ENCODE measurements at places on chromosomes 2 and 18. TPM values are rescaled to one million over a fixed set of nuclear protein-coding genes. Genes with fewer than 3 reads are reported as not detected.

TRAF3IP1 gene
- total RNA-seq, result 12.9 TPM

DPYSL5 gene
- not detected for total RNA-seq

CXCR1 gene
- total RNA-seq, result not detected

SERPINB12 gene
- not detected for total RNA-seq

KYNU gene
- 68.6 TPM for total RNA-seq

NYAP2 gene
- total RNA-seq, result not detected

UNC80 gene
- total RNA-seq, result not detected

CXXC1 gene
- 32.9 TPM for total RNA-seq

ZSWIM2 gene
- not detected for total RNA-seq

DUSP11 gene
- 36.2 TPM for total RNA-seq

ARHGAP28 gene
- not detected for total RNA-seq

All from HepG2 (cell line).